Islet precursor cell (in vitro differentiated cells): ENCODE measurements at places on chromosomes 4 and X.

GRCh38 chr4:40686081-40686913 is 56.6 kb upstream of the RBM47 start:
- no peak for DNase-seq

DNA sequence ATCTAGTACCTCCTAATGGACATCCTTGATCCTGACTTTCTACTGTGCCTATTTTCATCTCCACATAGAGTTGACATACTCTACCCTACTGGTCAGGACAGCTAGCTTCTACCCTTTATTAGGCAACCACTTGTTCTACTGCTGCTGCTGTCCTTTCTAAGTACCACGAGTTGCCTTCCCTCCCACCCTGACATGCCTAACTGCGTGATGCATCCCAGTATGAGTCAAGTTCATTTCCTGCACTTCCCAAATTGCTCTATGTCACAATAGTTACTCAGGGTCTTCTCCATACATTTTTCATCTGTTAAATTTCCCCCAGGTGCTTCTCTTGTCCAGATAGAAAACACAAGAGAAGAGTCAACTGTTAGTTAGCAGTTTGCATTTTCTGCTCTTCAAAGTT is 133.4 kb downstream of the TBC1D19 start:
- no peak for DNase-seq

GRCh38 chrX:135213200-135213844 is 38.5 kb upstream of the ETDA start:
- DNase-seq, result no peak

- peak; percentile 73 for DNase-seq
Measured at GRCh38 chr4:2886622-2887021, 43.0 kb downstream of the ADD1 start.

DNA sequence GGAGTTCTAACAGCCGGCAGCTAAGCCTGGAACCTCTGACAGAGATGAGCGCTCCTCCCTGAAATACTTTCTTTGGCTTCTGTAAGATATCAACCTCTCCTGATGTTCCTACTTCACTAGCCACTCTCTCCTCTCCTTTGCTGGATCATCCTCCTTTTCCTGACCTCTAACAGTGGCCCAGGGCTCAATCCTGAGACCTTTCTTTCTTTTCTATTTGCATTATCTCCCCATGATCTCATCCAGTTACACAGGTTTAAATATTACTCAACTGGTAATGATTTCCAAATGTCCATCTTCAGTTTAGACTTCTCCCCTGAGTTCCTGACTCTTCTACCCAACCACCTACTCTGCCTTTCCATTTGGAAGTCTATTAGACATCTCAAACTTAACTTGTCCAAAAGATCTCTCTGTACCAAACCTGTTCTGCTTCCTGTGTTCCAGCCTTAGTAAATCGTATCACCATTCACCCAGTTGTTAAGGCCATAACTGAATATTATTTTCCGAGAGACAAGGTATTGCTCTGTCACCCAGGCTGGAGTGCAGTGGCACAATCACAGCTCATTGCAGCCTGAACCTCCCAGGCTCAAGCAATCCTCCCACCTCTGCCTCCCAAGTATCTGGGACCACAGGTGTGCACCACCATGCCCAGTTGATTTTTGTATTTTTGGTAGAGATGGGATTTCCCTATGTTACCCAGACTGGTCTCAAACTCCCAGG is 41.1 kb downstream of the RFC1 start:
- no peak for DNase-seq

DNA sequence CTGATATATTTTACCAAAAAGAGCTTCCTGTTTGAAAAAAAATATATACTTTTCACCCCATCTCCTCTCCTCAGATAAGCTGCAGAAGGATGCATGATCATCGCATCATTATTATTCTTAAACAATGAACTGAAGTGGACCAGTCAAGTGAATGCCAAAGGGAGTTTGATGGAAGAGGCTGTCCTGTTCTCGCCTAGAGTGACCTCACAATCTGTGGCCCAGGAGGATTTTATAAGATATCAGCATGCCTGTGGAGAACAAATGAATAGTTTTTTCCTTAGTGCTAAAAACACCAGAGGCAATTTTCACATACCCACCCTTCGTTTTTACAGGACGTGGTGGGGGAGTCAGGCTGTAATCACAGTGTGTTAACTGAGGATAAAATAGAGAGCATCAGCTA is 112.7 kb downstream of the USP46 start:
- no peak for DNase-seq

DNA sequence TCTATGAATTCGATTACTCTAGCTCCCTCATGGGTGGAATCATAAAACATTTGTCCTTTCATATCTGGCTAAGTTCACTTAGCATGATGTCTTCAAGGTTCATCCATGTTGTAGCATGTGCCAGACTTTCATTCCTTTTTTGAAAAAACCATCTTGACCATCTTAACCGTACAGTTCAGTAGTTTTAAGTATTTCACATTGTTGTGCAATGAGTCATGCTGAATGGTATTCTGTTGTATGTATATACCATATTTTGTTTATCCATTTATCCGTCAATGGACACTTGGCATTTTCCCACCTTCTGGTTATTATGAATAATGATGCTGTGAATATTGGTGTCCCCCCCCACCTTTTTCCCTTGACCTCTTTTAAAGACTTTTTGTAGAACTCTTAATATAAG is 72.4 kb upstream of the TLR2 start:
- DNase-seq, result no peak

DNA sequence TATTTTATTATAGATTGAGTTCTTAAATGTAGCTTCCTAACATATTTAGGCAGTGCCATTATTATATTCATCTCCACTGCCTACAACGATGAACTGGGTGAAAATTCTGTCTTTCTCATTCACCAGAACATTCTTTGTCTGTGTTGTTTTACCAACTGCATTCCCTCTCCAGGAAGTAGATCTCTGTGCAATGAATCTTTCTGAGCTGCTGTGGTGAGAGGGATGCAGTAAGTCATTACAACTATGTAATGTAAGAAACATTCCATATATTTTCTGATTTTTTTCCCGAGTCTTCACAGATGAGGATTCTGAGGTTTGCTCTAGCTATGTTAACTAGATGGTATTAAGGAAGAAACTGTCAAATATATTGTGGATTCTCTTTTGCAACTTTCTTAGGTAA is 811.9 kb upstream of the PCDH7 start:
- DNase-seq, result no peak

DNA sequence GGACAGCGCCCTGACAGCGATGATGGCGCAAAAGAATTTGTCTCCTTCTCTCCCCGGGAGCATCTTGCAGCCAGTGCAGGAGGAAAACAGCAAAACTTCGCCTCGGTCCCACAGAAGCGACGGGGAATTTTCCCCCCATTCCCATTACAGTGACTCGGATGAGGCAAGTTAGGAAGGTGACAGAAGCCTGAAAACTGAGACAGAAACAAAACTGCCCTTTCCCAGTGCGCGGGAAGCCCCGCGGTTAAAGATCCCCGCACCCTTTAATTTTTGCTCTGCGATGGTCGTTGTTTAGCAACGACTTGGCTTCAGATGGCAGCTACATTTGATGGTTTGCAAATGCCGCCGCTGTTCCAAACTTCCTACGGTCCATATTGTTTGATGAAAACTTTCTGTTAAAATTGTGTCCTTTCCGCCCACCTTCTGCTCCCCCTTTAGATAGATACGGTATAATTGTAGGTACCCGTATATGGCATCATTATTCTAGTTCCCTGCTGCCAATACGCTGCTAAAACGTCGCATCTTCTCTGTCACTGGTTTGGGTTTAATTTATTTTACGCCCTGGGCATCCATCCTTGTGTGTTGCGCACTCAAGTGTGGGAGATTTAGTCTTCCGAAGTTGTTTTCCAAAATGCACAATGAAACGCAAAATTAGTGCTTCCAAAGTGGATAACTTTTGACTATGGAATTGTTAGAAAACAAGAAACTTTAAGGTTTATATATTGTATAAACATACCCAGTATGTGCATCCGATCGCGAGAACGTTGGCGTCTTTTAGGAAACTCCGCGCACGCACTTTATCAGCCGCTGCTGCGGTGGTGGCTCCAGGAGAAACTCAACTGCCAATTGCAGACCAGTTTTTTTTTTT is 1.5 kb downstream of the ATOH1 start:
- DNase-seq, result no peak

- DNase-seq, result no peak
Measured at GRCh38 chrX:16114611-16115010, 8.8 kb upstream of the GRPR start.

- DNase-seq, result no peak
Measured at GRCh38 chrX:153725039-153725831, 579 bp downstream of the ABCD1 start.
